ENCODE measurements at places on chromosomes 5 and 9. TPM values are rescaled to one million over a fixed set of nuclear protein-coding genes. Genes with fewer than 3 reads are reported as not detected.

DNA sequence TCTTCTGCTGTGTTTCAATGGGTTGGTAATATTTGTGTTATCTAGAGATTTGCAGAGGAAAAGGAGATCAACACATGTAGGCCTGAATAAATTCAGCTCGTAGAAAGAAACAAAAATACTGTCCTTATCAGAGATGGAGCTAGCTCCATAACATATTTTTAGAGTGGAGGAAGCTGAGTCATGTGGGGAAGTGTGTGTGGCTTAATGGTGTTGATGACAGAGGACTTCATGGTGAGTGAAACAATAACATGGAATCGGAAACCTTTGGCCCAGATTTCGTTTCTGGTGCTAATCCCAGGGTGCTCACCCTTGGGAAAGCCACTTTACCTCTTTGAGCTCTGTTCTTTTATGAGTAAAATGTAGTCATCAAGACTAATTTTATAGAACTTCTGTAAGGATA is 825.0 kb downstream of the TLR4 start:
- no peak for DNase-seq

Gene ANKRD55
- 0.23 TPM for total RNA-seq

- DNase-seq = no peak
Measured at GRCh38 chr9:99085949-99086948, 18.7 kb upstream of the TGFBR1 start.

DNA sequence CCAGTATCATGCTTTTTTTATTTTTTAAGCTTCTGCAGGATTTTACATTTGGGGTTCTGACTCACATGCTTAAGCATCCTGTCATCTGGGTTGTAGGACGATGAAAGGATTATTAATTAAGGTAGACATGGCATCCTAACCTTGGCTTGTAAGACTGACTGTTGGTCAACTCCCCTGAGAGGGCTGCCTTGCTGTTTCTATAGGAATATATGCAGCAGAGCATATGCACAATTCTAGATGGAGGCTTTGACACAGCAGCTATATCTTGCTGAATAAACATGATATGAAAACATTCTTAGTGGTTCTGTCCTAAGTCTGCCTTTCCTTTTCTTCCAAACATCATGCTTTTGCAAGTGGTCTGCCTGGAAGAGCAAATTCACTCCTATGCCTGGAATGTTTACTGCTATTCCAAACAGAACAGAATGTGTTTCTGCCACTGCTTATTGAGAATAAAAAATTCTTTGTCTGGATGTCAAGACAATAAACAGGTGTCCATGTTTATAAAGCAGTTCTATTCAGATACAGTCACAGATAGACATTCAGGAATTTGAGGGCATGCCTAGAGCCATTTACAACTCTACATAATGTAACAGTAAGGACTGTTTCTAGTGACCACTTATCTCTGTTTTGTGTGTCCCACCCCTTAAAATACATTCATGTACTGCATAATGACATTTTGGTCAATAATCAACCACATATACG is 166.2 kb upstream of the PPP2R2B start:
- DNase-seq = no peak

DNA sequence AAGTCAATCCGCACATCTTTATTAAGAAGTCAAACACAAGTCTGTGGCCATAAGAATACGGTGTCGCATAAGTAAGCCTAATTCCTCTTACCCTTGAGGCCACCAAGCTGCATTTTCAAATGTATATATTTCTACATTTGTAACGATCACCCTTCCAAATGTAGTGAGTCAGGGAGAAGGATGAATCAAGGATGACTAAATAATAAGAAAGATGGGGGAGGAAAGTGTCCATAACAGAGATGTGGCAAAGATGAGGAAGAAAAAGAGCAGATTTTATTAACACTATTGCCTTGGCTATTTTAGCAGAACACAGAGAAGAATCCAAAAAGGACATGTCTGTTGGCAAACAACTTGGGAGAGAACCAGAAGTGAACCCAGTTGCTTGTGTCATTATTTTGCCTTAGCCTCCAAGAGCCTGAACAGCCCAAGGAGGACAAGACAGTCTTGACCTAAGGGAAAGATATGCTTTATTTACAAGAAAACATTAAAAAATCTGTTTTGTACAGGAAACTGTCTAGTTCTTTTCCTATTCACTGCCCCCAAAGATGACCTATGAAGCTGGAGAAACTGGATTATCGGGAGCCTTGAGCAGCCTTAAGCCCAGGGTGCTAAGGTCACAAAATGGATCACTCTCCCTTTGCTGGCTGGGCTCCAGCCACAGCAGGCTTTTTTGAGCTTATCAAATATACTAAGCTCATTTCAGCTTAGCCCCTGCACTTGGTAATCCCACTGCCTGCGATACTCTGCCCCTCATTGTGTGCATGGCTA is 101.5 kb downstream of the PLCXD3 start:
- DNase-seq = no peak

DNA sequence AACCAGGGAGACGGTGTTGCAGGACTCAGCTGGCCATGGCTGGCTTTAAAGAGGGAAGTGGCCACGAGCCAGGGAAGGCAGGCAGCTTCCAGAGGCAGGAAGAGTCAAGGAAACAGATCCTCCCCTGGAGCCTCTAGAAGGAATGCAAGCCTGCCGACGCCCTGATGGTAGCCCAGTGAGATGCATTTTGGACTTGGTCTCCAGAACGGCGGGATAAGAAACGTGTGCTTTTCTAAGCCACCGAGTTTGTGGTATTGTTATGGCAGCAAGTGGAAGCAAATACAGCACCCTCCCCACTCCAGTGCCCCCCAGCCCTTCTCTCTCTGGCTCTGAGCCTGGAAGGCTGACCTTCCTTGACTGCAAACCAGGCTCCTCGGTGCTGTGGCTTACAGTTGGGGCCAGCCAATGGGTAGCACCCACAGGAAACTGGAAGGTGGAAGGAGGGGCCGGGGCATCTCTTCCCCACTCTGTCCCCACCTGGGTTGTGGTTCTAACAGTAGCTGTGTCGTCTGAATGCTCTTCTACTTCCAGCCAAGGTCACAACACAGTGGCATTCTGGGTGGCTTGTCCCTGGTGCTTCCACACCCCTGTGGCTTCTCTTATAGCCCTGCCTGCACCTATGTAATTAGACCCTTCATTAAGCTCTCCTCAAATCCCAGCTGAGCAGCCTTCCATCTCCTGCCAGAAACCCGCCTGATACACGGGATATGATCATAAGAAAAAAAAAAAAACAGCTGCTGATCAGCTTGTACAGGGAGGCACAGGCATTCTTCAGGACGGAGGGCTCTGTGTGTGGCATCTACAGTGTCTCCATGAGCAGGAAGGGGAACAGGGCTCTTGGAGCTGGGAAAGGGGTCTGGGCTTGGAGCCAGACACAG is 29.9 kb upstream of the UNC5A start:
- DNase-seq = no peak

DNA sequence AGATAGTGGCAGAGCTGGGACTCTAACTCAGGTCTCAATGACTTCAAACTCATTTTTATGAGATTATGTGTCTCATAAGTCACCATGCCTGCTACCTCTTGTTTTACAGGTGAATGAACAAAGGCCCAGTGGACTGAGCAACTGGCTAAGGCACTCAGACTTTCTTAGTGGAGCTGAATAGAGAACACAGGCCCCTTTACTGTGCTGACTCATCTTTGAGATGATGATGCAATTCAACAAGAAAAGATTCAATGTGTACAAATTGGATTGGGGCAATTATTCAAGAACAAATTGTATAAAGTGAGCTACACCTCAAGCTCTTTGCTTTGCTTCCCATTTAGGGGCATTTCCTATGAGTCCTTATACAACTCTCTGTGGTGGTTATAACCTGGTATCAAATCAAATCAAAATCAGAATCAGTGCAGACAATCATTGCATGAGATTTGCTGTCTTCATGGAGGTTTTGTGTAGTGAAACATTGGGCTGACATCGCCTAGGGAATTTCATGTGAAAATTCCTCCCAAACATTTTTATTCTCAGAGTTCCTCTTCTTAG is 84.3 kb upstream of the PPP2R2B start:
- DNase-seq = no peak

GRCh38 chr9:86347991-86348390 is 6.2 kb downstream of the TUT7 start:
- no peak for DNase-seq

DNA sequence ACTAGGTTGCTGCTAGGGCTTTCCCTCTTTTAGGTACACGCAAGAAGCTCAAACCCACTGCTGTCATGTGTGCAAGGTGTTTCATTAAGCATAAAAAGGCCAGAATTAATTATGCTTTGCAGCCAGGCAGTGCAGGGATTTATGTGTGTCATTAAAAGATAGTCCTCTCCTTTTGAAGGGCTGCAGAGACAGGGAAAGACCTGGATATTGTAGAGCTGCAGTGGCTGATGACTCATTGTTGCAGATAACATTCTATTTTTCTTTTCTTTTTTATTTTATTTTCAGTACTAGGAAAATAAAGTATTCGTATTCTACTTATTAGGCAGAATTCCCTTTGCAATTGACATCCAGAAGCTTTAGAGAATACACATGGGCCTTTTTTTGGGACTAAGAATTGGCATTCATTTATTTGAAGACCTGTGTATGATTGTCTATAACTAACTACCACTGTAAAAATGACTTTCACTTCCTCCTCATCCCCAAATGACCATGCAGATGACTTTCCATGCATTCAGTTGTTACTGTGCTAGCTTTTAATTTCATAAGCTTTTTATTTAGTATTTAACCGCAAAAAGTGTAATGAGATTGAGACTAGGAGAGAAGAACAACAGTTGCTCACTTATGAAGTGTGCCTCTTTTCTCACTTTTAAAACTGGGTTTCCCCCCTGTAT is 113.0 kb downstream of the PAM start:
- DNase-seq = no peak

DNA sequence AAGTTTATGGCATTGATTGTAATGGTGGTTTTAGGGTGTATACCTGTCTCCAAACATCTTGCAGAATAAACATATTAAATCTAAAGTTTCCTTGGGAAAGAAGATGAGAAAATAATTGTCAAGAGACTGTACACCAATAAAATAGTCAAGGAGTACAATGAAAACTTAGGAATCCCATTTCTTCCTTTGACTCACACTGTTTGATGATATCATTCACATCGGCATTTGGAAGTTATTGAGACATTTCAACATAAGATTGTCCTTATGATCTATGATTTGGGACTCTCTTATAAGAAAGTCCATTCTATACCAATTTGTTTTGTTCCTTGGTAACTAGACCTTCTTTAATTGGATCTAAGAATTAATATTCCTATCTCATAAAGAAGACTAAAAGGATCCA is 482.7 kb downstream of the RAB3C start:
- no peak for DNase-seq

Gene C5orf24
- total RNA-seq = 56.4 TPM

DNA sequence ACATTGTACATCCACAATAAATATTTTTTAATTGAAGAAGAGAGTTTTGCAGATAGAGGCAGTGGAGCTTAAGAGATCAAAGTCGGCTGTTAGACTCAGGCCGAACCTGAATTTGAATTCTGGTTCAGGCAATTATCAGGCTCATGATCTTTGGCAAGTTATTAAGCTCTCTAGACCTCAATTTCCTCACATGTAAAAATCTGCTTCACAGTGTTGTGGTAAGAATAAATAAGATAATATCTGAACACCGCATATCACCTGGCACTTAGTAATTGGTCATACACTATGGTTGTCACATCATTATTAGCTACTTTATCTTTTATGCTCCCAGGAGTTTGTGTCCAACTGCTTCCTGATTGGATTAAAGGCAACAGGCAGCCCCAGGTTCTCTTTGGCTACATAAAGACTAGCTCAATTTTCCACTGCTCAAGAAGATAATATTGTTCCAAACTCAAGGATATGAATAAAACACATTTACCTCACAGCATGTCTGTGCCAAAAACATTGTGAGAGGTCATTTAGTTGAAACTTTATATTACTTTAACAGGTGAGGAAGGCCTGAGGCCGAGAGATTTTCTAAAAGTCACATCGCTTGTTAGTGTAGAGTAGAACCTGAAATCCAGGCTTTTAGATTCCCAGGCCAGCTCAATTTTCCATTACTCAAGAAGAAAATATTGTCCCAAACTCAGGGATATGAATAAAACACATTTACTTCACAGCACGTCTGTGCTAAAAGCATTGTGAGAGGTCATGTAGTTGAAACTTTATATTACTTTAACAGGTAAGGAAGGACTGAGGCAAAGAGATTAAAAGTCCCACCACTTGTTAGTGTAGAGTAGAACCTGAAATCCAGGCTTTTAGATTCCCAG is 289.2 kb upstream of the PTGER4 start:
- DNase-seq = no peak

GRCh38 chr5:10352430-10353240 is 860 bp upstream of the MARCHF6 start:
- DNase-seq = no peak

DNA sequence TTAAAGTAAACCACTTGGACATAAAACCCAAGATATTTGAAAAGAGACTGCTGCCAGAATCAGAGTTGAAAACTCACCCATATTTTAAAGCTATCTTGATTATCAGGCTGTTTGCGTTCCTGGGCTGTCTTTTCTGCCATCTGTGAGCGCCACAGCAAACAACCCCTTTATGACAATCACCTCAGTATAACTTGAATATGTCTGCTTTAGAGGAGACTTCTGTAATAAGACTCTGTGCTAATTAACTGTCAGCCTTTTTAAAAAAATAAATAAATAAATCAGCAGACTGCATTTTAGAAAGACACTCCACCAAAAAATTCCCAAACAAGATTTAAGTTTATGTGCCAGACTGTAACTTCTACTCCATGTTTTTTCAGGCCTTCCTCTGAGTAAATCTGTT is 375.7 kb upstream of the CCNH start:
- no peak for DNase-seq

GRCh38 chr9:99973455-99973854 is 67.0 kb downstream of the STX17 start:
- no peak for DNase-seq
